ENCODE measurements at places on chromosomes 6 and 20.

DNA sequence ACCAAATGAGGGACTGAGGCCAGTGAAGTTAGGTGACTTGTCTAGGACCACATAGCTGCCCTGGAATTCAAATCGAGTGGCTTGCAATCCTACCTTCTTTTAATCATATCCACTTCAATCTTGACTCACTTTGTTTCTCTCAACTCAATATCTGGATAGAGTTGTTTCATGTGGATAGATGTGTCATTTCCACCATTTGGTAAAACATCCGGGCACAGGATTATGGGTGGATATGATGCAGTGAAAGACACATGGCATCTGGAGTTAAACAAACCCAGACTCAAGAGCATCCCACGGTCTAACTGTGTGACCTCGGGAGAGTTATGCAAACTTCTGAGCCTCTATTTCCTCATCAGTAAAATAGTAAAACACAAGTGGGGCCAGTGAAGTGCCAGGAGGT lies 103.6 kb upstream of the CNKSR3 start:
- no peak for DNase-seq

- DNase-seq = peak; percentile 37
Observed at GRCh38 chr6:87444362-87444761, 28.4 kb upstream of the SLC35A1 start.

DNA sequence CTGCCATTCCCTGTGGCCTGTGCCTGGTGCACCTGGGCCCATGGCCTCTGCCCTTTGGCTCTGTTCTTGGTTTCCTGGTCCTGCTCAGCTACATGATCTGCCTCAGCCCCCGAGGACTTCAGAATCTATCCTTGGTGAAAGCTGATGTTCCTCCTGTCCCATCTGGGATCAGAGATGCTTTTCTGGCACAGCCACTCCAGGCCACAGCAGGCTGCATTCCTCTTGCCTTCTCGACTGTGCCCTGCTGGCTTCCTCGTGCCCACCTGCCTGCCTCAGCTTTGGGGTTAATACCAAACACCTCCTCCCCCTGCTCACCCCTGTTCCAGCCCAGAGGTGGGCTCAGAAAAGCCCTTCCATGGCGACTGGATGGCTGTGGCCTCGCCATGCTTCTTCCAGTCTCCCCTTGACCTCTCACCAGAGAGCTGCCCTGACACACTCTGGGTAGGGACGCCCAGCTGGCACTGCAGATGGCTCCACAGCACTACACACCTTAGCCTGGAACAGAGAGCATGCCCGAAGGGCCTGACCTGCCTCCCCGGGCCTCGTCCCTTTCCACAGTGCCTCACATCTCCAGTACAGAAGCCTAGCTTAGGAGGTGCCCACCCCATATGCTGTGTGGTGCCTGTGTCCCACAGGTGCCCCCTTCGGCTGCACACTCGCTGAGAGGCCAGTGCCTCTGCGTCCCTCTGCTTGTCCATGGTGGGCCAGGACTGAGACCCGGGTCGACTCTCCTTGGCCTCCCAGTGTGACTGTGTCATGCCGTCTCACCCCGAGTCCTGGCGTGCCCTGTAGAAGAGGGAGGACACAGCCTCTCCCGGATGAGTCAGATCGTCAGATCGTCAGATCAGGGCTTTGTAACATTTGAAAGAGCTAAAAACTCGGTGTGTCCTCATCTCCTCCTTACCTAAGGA lies 148.8 kb downstream of the DTNBP1 start:
- no peak for DNase-seq

DNA sequence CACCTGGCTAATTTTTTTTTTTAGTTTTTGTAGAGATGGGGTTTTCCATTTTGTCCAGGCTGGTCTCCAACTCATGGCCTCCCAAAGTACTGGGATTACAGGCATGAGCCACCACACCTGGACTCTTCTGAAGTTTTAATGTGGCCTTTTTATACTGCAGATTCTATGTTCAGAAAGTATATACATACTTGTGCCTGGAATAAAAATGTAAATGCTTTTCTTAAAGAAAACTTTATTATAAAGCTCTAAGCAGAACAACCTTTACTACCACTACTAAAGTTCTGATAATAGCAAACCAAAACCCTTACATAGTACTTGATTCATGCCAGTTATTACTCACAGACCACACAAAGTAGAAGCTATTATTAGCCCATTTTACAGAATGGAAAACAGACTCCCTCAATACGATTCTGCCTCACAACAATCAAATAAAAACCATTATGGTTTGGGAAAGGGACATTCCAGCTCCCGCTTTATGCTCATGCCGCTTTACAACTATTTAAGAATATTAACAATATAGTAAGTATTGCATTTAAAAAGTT lies 5.3 kb downstream of the PHIP start:
- no peak for DNase-seq

GRCh38 chr6:11656491-11656890 lies 118.9 kb downstream of the TMEM170B start:
- DNase-seq = no peak

DNA sequence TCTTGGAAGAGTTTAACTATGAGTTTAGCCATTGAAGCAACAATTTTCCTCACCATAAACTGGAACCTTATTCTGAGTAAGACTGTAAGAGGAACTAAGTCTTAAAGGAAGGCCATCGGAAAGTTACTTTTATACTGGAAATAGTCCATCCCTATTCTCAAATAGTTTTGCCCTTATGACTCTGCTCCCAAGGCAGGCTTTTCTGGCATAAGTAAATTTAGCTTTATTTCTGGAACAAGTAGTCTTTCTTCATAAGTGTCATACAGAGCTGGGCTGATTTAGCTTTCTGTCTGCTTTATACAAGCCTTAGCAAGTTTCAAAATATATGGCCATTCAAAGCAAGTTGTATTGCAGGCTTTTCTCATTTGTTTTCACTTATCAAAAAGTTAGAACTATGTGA lies 328.1 kb downstream of the HACE1 start:
- no peak for DNase-seq

- no peak for DNase-seq
Observed at GRCh38 chr20:4136967-4137334, 121.6 kb upstream of the RNF24 start.

- no peak for DNase-seq
Observed at GRCh38 chr20:2156666-2157624, 55.3 kb downstream of the STK35 start.

DNA sequence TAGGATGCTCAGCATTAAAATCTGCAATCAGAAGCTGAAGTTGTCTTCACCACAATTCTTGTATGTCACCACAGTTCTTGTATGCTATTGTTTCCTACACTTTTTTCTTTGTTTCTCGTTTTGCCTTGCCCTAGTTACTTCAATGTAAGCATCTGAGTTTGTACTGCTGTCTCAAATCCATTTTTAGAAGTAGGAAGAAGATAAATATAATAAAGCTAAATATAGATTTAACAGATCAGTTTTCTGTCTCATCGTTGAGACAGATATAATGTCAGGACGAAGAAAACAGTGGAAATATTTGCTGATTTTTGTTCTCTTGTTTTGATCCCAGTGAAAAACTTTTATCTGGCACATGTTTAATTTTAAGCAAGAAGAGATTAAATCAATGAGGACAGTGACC lies 318.0 kb downstream of the QKI start:
- no peak for DNase-seq

DNA sequence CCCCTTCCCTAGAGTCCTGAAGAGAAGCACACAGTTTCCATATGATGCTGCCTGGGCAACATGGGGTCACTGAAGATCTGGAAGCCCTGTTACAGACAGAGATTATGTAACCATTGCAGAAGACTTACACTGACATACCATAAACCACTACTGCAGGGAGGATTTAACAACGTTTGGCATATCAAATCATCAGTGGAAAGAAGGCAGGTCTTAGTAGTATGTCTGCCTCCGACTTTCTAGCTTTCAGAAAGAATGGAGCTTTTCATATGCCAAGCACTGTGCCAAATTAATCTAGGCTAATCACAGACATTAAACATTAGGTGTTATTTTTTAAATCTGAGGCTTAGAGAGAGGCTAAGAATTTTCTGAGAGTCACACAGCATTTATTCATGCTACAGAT lies 144.3 kb downstream of the ADGRB3 start:
- DNase-seq = no peak

DNA sequence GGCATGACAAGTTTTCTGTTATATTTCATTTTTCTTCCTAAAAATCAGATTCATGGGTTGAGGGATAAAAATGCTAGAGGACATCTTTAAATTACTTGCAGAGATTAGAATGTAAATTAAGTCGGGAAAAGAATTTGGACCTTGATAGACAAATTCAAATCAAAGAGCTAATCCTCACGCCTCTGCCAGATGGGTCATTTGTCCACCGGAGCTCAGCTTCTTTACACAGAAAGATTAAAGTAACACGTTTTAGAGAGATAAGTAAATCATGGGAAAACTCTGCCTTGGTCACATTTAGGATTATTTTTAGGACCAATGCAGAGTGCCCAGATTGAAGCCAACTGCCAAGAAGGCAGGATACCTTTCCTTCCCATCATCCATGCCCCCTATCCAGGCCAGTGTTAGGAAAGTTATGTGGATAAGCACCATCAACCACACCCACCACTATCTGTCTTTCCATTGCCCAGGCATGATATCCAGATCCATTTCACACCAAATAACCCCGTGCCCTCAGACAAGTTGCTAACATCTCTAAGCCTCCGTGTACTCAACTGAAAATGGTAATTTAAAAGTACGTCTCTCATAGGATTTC lies 397.4 kb upstream of the PLCB4 start:
- DNase-seq = no peak

GRCh38 chr6:119446115-119446554 lies 96.6 kb upstream of the MAN1A1 start:
- no peak for DNase-seq

DNA sequence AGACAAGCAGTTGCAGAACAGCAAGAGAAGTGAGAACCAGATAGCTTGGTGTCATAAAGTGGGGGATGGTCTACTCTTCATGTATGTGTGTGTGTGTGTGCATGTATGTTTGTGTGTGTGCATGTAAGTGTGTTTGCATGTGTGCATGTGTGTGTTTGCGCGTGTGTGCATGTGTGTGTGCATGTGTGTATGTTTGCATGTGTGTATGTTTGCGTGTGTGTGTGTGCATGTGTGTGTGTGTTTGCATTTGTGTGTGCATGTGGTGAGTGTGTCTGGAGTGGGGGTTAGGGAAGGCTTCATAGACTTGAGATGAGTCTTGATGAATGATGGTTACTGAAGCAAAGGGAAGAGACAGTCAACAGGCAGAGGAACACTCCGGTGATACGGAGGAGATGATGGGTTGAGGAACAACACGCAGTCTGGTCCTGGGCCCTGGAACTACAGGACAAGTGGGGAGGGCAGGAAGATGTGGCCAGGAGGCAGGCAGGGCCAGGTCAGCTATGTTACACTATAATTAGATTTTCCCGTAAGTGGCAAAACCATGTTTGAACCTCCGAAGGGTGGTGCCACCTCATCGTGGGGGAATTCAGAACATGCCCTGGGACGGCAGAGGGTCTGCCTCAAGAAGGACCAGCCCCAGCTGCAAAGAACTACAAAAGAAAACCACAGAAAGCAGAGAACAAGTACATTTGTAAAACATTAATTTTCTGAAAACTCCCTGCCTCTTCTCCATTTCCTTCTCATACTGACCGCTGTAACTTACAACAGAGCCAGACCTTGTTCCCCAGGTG lies 38.7 kb upstream of the PDE10A start:
- no peak for DNase-seq

GRCh38 chr6:74879976-74880375 lies 325.9 kb downstream of the COL12A1 start:
- no peak for DNase-seq

DNA sequence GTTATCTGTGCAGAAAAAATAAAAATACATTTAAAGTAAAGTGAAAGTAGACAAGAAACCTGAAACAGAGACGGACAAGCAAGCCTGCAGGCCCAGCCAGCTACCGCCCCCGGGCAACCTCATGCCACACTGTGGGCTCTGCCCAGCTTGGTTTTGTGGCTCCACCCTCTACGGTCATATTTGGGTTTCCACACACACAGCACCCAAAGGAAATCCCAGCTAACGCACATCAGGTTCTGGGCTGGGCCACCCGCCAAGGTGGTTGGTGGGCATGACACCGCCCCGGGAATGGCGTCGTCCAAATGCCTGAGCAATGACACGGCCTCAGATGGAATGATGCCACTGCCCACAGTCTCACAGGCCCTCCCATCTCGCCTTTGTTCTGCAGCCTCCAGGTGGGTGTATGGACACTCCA lies 22.9 kb downstream of the FAM110A start:
- no peak for DNase-seq

- DNase-seq = no peak
Observed at GRCh38 chr20:605237-605636, 4.9 kb downstream of the TCF15 start.

DNA sequence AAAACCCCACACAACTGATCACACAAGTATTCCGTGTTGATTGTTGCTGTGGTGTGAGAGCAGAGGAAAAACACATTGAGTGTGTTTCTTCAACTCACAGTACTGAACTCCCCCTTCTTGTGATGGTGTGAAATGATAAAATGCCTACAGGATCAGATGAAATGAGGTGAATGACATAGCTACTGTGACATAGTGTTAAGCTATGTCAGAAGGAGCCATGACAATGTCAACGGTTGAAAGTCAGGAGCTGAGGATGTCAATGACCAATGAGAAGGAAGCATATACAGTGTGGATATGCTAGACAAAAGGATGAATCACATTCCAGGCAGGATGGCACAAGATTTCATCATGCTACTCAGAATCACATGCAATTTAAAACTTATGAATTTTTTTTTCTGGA lies 38.8 kb downstream of the WASF1 start:
- DNase-seq = no peak

- no peak for DNase-seq
Observed at GRCh38 chr6:51459958-51460357, 627.5 kb downstream of the PKHD1 start.

DNA sequence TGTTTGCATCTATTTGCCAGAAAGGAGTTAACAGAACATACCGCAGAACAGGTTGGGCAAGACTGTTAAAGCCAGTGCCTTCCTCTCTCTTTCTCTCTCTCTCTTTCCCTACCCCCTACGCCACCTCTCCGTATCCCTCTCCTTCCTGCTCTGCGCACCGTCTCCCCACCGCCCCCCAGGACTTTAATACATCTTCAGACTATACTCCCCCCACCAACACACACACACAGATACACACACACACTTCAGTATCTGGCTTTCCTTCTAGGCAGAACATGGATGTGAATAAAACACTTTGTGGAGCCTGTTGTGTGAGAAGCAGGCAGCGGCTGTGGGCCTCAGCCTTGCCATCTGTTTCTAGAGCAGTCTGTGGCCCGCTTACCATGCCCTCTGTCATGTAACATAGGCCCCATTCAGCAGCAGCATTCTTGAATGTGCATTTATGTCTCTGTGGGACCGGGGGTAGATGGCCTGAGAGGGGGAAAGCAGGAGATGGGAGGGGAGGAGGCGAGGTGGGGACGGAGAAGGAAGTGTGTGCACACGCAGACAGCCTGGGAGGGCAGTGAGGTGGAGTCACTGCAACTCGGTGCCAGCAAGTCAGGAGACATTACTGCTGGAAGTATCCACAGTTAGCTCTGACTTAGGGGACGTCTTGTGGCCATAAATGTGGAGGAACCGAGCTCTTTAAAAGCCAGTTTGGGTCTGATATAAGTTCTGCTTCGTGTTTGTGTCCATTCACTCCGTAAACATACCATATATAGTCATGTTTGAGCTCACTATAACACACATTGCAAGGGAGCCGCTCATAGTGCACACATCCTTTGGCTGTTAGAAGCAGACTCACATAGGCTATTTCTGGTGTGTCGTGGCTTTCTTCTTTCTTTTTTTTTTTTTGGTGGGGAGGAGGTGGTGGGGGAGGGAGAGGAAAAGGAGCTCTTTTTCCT lies 38.4 kb downstream of the RREB1 start:
- no peak for DNase-seq

GRCh38 chr20:55632592-55632991 lies 372.7 kb downstream of the CBLN4 start:
- no peak for DNase-seq
